Stimulated activated CD8-positive, alpha-beta memory T cell treated with anti-CD3 and anti-CD28 coated beads, Interleukin-12 subunit alpha, Interleukin-12 subunit beta, amount 100 ng/mL, for 1 hour (primary cell): ENCODE measurements at places on chromosomes 2 and 18.

DNA sequence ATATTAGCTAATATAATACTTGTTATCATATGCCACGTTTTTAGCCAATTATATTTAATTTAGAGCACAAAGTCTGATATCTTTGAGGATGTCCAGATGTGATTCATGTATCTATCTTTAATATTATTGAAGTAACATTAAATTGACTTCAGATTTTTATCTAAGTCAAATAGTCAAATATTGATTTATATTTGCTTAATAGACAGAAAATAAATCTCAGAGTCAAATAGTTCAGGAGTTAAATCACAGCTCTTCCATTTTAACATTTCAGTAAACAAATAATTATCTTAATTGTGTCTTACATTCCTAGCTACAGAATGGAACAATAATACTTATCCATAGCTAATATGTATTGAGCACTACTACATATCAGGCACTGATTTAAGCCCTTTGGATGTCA lies 379.4 kb upstream of the UBE2E3 start:
- DNase-seq: no peak

DNA sequence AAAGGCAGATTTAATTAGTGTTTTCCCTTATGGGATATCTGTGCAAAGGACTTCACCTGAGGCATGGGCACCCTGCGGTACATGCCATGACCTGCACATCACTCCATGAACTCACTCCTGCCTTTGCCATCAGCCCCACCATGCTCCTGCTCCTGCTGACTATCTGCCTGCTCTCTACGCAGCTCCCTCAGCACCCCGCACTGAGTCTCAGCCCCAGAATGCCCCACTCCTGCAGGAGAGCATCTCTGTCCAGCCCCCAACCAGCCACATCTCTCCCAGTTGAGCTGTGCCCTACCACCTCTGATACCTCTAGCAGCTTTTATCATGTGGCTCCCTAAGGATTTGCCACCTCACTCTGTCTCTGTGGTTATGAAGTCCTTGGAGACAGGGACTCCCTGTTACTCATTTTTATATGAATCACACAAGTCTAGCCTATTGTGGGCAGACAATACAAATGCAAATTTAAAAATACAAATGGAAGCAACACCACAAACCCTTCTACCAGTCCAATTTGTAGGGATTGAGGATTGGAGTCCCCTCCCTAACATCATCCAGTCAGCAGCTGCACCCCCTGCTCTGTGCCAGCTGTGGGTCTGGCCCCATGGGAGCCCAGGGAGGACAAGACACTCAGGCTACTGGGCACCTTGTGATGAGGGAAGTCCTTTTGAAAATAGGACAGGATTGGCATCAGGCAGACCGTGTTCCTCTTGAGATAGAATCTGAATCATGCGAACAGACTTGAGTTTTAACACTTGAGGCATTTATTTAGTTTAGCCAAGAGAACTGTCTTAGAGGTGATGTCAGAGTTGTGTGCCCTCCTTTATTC lies 689.6 kb upstream of the HS6ST1 start:
- DNase-seq: no peak

DNA sequence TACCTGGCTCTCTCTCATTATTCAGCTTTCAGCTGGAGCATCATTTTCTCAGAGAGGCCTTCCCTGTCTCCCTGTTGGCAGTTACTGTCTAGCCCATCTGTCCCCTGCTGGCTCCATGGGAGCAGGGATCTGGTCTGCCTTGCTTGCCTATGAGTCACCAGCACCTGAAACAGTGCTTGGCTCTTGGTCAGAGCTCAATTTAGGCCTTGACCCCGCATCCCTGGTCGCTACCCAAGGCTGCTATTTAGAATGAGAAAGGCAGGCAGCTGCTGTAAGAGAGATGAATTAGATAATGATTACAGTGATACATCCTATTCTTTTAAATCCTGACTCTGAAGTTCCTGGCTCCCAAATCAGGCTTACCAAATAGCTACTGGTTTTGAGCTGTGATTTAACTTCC lies 32.9 kb downstream of the KCNE4 start:
- no peak for DNase-seq

GRCh38 chr2:8719528-8719927 lies 37.7 kb downstream of the ID2 start:
- no peak for DNase-seq

- no peak for DNase-seq
These were observed 9.3 kb downstream of the SEC11C start for GRCh38 chr18:59149007-59149406.

GRCh38 chr2:169464882-169465281 lies 14.4 kb upstream of the BBS5 start:
- DNase-seq: no peak

DNA sequence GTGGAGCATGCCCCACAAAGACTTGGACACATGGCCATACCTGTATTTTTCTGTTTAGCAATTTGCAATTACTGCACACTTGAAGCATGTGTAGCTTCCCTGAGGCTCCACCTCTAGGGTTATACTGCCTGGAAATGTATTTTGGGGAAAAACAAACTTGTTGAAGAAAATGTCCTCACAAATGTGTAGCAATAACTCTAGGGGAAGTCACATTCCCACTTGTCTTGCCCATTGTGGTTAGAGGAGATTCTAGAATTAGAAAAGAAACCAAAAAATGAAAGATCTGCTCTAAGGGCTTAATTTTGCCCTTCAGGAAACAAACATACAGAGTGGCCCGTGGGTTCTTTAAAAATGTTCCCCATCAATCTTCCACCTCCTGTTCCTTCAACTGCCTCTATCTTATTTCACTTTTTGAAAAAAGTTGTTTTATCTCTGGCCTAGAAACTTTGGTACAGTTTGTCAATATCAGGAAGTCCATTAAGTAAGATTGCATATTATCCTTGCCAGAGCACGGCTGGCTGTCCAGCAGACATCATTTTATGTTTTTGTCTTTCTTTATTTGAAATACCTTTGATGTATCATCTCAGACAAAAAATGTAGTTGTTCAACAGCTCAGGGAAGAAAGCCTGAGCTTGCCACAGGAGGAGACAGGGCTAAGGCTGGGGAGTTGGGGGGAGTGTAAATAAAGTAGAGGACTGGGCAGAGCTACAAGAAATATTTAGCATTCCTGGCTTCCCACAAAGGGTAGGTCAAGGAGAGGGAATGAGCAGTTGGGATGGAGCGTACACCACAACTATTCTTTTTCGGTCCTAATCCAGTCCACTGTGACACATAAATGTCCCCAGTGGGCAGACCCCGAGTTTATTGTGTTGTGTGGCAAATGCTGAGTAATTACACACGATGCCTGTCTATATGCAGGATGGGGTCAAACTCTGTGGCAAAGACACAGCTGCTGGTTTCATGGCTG lies 96.8 kb upstream of the CDC42EP3 start:
- no peak for DNase-seq

- no peak for DNase-seq
These were observed 143.6 kb downstream of the VAPA start for GRCh38 chr18:10057401-10057893.

DNA sequence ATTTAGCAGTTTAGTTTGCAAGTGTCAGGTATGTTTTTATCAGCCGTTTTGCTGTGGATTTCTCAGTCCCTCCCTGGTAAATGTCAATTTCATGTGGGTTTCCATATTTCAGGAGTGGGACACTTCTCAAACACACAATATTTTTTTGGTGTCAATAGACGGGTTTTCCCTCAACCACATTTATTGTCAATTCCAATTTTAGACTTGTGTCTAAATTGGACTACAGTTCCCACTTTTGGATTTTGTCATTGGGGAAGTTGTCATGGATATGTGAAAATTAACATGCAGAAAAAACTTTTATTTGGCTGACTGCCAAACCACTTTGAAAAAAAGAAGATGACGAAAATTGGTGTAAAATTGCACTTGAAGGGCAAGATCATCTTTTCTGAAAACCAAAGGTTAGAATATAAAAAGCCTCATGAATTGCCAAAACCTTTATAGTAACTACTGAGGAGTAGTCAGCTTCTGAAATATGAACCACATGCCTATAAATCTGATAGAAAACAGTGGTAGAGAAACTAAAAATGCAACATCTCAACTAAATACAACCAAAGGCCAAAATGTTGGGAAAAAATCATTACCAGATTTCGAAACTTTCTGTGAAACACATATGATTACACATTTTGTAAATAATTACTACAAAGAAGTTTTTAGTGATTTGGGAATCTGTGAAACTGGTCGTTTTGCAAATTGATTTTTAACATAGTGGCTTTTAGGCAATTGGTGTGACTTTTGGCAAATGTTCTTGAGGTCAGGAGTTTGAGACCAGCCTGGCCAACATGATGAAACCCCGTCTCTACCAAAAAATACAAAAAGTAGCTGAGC lies 106.4 kb downstream of the BCL2L11 start:
- DNase-seq: no peak
